ENCODE measurements at places on chromosomes 1 and 21.

DNA sequence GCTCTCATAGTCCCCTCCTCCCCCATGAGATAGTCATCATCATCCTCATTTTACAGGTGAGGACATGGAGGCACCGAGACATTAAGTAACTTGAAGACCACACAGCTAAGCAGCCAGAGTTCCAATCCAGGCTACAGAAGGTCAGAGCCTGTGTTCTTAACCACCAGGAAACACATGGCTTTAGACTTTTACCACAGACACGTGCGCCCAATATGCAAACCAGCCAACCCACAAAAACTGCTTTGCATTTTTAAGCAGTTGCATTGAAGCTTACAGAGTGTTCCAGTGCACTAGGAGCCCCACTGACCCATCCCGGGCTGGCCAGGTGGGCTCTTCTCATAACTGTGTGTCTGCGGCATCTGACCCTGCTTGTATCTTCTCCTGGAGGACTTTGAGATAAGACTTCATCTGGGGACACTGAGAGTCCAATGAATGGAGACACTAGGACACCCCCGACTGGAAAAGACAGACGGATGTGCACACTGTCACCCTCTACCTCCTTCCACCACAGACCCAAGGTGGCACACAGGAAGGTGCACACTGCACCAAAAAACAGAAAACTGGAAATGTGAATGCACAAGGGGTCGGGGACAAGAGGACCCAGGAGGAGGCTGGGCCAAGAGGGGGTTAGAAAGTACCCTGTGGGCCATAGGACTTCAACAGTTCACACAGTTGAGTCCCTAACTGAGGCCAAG, 56.4 kb downstream of the ETS2 start:
- DNase-seq = no peak

DNA sequence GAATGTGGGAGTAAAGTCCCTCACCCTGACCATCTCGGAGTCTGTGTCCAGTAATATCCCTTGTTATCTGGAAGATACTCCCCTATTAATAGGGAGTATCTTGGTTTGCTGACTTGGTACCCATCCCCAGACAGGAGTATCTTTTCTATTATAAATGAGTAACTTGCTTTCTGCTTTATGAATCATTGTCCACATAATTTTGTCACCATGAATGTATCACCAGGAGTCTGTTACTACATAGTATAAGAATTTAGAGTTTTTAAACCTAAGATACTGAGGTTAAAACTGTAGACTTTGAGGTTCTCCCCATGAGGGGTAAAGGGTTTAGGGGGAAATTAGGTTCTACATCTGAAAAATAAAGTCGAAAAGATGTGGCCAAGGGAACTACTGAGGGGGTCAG, 175.6 kb downstream of the FCRL5 start:
- DNase-seq = no peak

GRCh38 chr21:41663805-41664788, 102.8 kb downstream of the RIPK4 start:
- DNase-seq = no peak

DNA sequence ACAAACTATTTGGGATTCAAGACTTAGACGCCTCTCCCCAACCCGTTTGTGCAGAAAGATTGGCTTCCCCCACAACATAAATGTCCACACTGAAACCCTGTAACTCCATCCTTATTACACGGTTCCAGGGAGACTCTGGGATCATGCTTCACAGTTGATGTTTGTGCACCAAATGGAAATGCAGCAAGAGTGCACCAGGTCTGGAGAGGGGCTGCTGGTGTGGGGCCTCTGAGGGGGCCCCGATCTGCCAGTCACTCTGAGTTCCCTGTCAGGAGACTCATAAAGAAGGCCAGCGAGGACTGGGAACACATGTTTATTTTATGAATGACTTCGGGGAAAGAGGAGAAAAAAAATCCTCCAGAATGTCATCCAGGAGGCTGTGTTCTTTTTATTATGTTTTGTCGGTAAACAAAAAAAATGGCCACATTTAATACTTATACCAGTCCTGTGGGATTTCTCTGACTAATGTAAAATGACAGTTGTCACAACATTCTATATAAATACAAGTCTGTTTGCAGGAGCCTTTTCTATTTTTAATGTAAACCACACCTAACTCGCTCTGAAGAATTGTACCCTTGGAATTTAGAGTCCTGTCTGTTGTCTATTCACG, 439.1 kb upstream of the VAMP3 start:
- no peak for DNase-seq

GRCh38 chr1:152013664-152014237, 20.1 kb upstream of the S100A10 start:
- DNase-seq = no peak

GRCh38 chr1:25703041-25703440, 86.5 kb downstream of the MAN1C1 start:
- DNase-seq = no peak

DNA sequence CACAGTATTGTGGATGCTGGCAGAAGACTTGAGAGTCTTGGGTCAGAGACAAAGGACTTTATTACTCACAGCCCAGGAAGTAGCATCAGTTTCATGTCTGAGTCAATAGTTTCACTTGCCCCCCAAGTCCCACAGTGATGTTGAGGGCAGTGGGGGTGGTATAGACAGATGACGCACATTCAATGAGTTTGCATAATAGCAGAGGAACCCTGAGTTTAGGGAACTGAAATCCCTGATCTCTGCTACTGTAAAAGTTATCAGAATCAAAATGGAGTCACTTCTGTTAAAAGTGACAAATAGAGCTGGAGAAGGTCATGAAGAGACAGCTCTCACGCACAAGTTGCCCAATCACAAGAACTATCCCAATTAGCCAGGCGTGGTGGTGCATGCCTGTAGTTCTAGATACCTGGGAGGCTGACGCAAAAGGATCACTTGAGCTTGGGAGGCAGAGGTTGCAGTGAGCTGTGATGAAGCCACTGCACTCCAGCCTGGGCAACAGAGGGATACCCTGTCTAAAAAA, 11.5 kb upstream of the HCRTR1 start:
- DNase-seq = no peak

DNA sequence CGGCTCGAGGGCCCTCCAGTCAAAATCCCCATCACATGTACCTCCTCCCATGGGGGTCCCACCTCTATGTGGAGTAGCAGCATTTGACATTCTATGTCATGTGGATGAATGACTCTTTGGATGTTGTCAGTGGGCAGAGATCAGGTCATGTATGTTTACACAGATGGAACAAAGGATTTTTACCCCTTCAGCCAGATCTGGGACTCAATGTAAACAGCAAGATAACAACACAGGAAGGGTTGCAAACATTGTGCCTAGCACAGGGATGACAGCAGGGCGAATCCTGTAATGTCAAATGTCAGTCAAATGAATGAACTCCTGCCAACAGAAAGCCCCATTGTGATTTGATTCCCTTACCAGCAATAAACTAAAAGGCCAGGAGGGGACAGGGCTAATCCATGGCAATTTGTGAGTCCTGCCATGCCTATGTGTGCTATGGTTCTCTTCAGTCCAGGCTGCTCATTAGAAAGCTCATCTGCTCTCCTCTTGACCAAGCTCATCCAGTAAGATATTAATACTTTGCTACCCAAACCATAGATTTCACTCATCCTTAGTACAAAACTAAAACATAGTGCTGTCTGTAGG, 60.3 kb downstream of the PGBD5 start:
- DNase-seq = no peak

DNA sequence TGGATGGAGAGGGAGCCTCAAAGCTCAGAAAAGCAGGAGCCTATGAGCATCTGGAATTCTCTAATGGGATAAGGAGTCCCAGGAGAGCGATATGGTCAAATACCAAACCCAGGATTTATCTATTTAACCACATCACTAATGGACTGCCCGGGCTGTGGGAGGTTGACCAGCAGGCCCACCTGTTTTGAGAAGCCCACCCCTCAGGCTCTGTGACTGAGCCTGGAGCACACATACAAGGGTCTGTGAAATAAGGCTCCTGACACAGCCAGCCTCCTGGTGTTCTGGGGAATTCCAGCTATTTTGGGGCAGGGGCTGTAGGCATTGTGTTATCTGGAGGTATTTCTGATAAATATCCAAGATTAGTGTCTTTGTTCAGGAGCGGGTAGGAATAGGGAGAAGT, 132.0 kb upstream of the C1orf21 start:
- no peak for DNase-seq

- no peak for DNase-seq
These were observed 91.4 kb upstream of the RAVER2 start for GRCh38 chr1:64653466-64653865.

- DNase-seq = no peak
These were observed 26.5 kb downstream of the CAP1 start for GRCh38 chr1:40067023-40067422.
